T-cell (primary cell): ENCODE measurements at places on chromosomes 1 and 21. TPM values are rescaled to one million over a fixed set of nuclear protein-coding genes. Genes with fewer than 3 reads are reported as not detected.

- H3K27ac ChIP-seq, result no peak overlapping the region
- H3K36me3 ChIP-seq, result peaks cover 76% of the 10 kb centered on the region
- H3K4me1 ChIP-seq, result peaks cover 3% of the 10 kb centered on the region
- no peak for DNase-seq
- H3K27me3 ChIP-seq, result no peaks in the 10 kb centered on the region
- no peak overlapping the region for H3K4me3 ChIP-seq
These were observed 17.1 kb downstream of the KIF21B start for GRCh38 chr1:201006450-201006849.

- no peak overlapping the region for H3K4me3 ChIP-seq
- no peaks in the 10 kb centered on the region for H3K4me1 ChIP-seq
- no peak overlapping the region for H3K27ac ChIP-seq
These were observed 3.4 kb downstream of the PRR9 start for GRCh38 chr1:153220606-153221303.

TFF1 gene
- total RNA-seq, result 1.2 TPM

RAB25 gene
- total RNA-seq, result 0.26 TPM

GUCA2A gene
- not detected for total RNA-seq

GRCh38 chr1:228976316-228976715, 241.0 kb downstream of the RHOU start:
- DNase-seq, result no peak
- H3K27ac ChIP-seq, result no peak overlapping the region
- no peaks in the 10 kb centered on the region for H3K36me3 ChIP-seq
- no peak overlapping the region for H3K4me3 ChIP-seq
- H3K27me3 ChIP-seq, result peaks cover 10% of the 10 kb centered on the region
- no peaks in the 10 kb centered on the region for H3K4me1 ChIP-seq

- peaks cover 3% of the 10 kb centered on the region for H3K4me1 ChIP-seq
- no peaks in the 10 kb centered on the region for H3K36me3 ChIP-seq
- no peak overlapping the region for H3K27ac ChIP-seq
- no peaks in the 10 kb centered on the region for H3K27me3 ChIP-seq
These were observed 44.0 kb downstream of the ATP6V1G3 start for GRCh38 chr1:198496216-198497143.

PEF1 gene
- total RNA-seq, result 47.6 TPM

GRCh38 chr21:37623183-37623582, 256.6 kb downstream of the DYRK1A start:
- no peak overlapping the region for H3K27ac ChIP-seq
- no peaks in the 10 kb centered on the region for H3K4me1 ChIP-seq
- no peak for DNase-seq
- H3K27me3 ChIP-seq, result no peaks in the 10 kb centered on the region
- H3K36me3 ChIP-seq, result no peaks in the 10 kb centered on the region

- H3K36me3 ChIP-seq, result no peaks in the 10 kb centered on the region
- H3K4me3 ChIP-seq, result no peak overlapping the region
- peaks cover 14% of the 10 kb centered on the region for H3K4me1 ChIP-seq
- H3K27me3 ChIP-seq, result peaks cover 68% of the 10 kb centered on the region
- DNase-seq, result peak; percentile 44
These were observed 38.2 kb upstream of the H6PD start for GRCh38 chr1:9196129-9197040.

CREB3L4 gene
- 3.3 TPM for total RNA-seq

DNA sequence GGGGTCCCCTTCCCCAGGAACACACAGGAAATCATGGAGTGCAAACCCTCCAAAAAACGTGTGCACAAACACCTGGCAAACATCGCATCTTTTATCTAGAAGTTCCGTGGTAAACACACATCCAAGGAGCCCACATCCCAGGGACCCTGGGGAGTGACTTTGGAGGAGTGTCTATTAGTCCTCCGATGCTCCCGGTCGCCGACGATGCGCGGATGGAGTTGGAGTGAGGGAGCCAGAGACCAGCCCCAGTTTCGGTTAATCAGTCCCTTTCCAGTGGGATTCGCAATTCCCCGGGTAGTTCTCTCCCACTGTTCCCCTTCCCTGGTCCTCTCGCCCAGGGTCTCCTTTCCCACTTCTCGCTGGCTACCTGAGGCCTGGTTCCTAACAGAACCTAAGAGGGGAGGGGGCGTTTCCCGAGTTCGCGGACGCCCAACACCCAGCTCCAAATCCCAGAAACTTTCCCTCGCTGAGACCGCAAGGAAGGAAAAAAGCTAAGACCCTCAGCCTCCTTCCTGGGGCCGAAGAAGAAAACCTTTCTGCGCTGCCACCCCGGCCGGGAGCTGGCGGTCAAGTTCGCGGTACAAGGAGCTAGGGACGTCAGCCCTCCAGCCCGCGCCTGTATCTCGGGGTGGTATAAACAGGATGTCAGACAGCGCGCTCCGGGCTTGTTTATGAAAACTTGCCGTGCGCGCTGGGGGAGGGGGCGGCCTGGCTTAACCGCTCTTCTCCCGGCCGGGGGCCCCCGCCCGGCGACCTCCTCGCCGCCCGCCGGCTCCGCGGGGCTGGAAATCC, 787 bp downstream of the JAK1 start:
- H3K27me3 ChIP-seq, result no peaks in the 10 kb centered on the region
- peak overlapping the region; percentile 96 for H3K27ac ChIP-seq
- no peaks in the 10 kb centered on the region for H3K36me3 ChIP-seq
- peaks cover 40% of the 10 kb centered on the region for H3K4me1 ChIP-seq
- peak overlapping the region; percentile 93 for H3K4me3 ChIP-seq
- peak; percentile 86 for DNase-seq

KIAA0040 gene
- 35.3 TPM for total RNA-seq

SIK1 gene
- 6.9 TPM for total RNA-seq

DNA sequence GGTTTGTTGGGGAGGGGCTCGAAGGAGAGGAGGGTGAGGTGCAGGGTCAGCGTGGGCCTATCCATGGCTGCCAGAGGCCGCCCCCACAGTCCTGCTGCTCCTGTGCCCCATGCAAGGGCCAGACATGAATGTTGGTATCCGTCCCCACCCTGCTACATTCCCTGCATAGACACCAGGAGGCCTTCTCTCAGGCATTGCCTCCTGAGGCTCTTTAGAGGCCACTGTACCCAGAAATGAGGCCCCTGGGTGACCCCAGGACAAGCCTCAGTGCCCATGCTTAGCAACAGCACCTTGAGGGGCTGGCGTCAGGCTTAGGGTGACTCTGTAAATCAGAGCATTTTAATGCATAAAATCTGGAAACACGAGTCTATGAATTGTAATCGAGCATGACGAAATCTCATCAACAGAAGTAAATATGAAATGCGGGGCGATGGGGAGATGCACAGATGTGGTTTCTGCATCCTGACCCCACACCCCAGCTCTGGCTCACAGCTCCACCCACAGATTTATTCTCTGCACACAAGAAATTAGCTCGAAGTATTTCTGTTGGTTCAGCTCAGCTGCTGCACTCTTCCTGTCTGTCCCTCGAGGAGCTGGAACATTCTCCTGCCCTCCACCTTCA, 124.0 kb upstream of the CSF3R start:
- H3K36me3 ChIP-seq, result no peaks in the 10 kb centered on the region
- H3K27ac ChIP-seq, result peak overlapping the region; percentile 64
- no peaks in the 10 kb centered on the region for H3K4me1 ChIP-seq
- no peak for DNase-seq
- no peak overlapping the region for H3K4me3 ChIP-seq

DCDC2B gene
- total RNA-seq, result not detected

DNA sequence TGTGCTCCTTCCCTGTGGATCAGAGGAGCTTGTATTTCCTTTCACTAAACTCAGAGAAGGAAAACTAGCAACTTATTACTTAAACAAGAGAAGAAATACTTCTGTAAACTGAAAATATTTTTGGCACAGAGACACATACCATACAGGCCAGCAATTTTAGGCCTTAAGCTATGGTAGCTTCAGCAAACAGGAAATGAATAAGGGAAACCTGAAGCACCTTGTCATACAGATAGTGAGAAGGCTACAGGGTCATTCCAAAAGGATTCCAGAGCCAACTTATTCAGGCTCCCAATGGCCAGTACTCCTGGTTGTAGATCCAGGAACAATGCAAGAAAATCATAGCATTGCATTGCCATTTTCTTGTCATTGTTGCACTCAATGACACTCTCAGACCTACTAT, 9.1 kb upstream of the KYAT3 start:
- H3K36me3 ChIP-seq, result peaks cover 23% of the 10 kb centered on the region
- DNase-seq, result no peak
- no peak overlapping the region for H3K4me3 ChIP-seq
- no peak overlapping the region for H3K27ac ChIP-seq

GRCh38 chr1:19528438-19528837, 43.1 kb upstream of the CAPZB start:
- no peaks in the 10 kb centered on the region for H3K4me1 ChIP-seq

DNA sequence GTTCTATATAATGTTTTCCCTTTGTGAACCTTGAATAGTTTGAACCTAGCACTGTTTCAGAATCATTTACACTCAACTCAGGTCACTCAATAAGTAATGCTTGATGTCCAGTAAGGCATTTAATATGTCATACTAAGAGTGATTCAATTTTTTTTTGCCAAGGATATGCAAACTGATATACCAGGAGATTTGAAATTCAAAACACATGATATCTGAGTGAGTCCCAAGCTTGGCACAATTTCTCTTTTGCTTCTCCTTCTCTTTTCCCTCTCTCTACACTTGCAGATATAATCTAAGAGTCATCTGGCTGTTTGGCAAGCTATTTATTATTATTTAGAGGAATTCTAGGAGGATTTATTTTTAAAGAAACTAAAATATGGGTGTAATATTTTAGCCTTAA, 61.6 kb upstream of the SPAG17 start:
- H3K36me3 ChIP-seq, result no peaks in the 10 kb centered on the region
- no peaks in the 10 kb centered on the region for H3K27me3 ChIP-seq
- H3K27ac ChIP-seq, result no peak overlapping the region
- H3K4me1 ChIP-seq, result no peaks in the 10 kb centered on the region
- DNase-seq, result no peak
- no peak overlapping the region for H3K4me3 ChIP-seq

GRCh38 chr1:9996624-9997582, at the start of gene RBP7:
Gene RBP7 (plus strand): TSS chr1:9997228. CDS start chr1:9997259, 31 bp downstream.
- H3K27me3 ChIP-seq, result peaks cover 65% of the 10 kb centered on the region
- H3K36me3 ChIP-seq, result no peaks in the 10 kb centered on the region
- H3K4me1 ChIP-seq, result peaks cover 9% of the 10 kb centered on the region
- DNase-seq, result peak; percentile 11
- no peak within 1 kb of the TSS for H3K27ac ChIP-seq

- no peaks in the 10 kb centered on the region for H3K27me3 ChIP-seq
- no peaks in the 10 kb centered on the region for H3K36me3 ChIP-seq
- peak; percentile 65 for DNase-seq
- peak overlapping the region; percentile 99 for H3K4me3 ChIP-seq
- H3K4me1 ChIP-seq, result peaks cover 32% of the 10 kb centered on the region
These were observed 709 bp downstream of the ZNF644 start for GRCh38 chr1:91020967-91021685.

GBP2 gene
- total RNA-seq, result 82.2 TPM

DNA sequence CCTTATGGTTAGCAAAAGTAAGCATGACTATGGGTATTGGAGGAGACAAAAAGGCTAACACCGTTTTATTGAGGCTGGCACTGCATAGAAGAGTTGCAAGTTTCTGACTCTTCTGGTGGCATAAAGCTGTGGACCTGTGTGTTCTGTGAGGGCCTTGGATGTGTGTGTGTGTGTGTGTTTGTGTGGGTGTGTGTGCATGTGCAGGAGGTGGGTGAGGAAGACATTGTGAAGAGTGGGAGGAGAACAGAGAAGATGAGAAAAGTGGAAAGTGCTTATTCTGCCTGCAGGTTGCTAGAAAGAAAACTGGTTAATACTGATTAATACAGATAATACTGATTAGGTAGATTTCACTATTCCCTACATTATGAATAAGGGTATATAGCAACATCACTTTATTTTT, 12.6 kb downstream of the SLC22A15 start:
- peaks cover 3% of the 10 kb centered on the region for H3K4me1 ChIP-seq
- H3K27me3 ChIP-seq, result no peaks in the 10 kb centered on the region
- H3K4me3 ChIP-seq, result no peak overlapping the region
